ENCODE measurements at places on chromosomes 1 and 21.

GRCh38 chr1:55673416-55673815 is 458.3 kb upstream of the USP24 start:
- H3K27me3 ChIP-seq, result no peaks in the 10 kb centered on the region
- no peak overlapping the region for H3K27ac ChIP-seq
- H3K4me3 ChIP-seq, result no peak overlapping the region

- H3K27ac ChIP-seq, result no peak overlapping the region
- no peaks in the 10 kb centered on the region for H3K36me3 ChIP-seq
- no peak overlapping the region for H3K4me3 ChIP-seq
- no peaks in the 10 kb centered on the region for H3K27me3 ChIP-seq
These were observed 54.0 kb downstream of the APP start for GRCh38 chr21:26116456-26117011.

GRCh38 chr1:9238134-9238533 is 3.6 kb downstream of the H6PD start:
- H3K4me3 ChIP-seq, result no peak overlapping the region
- H3K36me3 ChIP-seq, result peaks cover 2% of the 10 kb centered on the region
- H3K27me3 ChIP-seq, result no peaks in the 10 kb centered on the region
- peaks cover 46% of the 10 kb centered on the region for H3K4me1 ChIP-seq
- H3K27ac ChIP-seq, result no peak overlapping the region

GRCh38 chr21:45372732-45373355 is 32.1 kb upstream of the COL18A1 start:
- peaks cover 42% of the 10 kb centered on the region for H3K27me3 ChIP-seq
- no peak for DNase-seq
- H3K4me3 ChIP-seq, result no peak overlapping the region
- H3K27ac ChIP-seq, result no peak overlapping the region
- no peaks in the 10 kb centered on the region for H3K36me3 ChIP-seq

- no peaks in the 10 kb centered on the region for H3K36me3 ChIP-seq
- no peak overlapping the region for H3K27ac ChIP-seq
- peaks cover 9% of the 10 kb centered on the region for H3K27me3 ChIP-seq
- no peak overlapping the region for H3K4me3 ChIP-seq
- DNase-seq, result no peak
- no peaks in the 10 kb centered on the region for H3K4me1 ChIP-seq
These were observed 70.2 kb upstream of the PDE4B start for GRCh38 chr1:65722461-65722860.

GRCh38 chr21:41805038-41805437 is 38.2 kb upstream of the RIPK4 start:
- H3K4me1 ChIP-seq, result no peaks in the 10 kb centered on the region
- peaks cover 52% of the 10 kb centered on the region for H3K36me3 ChIP-seq
- no peak overlapping the region for H3K4me3 ChIP-seq
